ENCODE measurements at places on chromosomes 2 and 18.

- DNase-seq: no peak
Observed at GRCh38 chr2:60840880-60841279, 40.5 kb upstream of the REL start.

DNA sequence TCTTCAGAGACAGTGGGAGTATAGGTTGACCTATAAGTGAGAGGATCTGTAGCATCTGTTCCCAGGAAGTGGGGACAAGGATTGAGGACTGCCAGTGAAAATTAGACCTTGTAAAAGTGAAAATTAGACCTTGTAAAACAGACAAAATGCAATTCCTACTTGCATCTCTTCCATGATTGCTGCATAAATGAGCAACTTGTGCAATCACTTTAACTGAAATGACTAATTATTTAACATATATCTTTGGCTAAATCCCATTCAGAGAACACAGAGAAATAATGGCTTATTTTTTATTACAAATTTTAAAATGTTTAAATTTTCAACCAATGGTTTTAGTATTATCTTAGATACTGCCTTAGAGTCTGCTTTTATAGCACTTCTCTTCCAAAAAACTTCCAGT, 67.2 kb upstream of the NABP1 start:
- DNase-seq: no peak

GRCh38 chr2:75002007-75002406, 43.6 kb downstream of the POLE4 start:
- no peak for DNase-seq

DNA sequence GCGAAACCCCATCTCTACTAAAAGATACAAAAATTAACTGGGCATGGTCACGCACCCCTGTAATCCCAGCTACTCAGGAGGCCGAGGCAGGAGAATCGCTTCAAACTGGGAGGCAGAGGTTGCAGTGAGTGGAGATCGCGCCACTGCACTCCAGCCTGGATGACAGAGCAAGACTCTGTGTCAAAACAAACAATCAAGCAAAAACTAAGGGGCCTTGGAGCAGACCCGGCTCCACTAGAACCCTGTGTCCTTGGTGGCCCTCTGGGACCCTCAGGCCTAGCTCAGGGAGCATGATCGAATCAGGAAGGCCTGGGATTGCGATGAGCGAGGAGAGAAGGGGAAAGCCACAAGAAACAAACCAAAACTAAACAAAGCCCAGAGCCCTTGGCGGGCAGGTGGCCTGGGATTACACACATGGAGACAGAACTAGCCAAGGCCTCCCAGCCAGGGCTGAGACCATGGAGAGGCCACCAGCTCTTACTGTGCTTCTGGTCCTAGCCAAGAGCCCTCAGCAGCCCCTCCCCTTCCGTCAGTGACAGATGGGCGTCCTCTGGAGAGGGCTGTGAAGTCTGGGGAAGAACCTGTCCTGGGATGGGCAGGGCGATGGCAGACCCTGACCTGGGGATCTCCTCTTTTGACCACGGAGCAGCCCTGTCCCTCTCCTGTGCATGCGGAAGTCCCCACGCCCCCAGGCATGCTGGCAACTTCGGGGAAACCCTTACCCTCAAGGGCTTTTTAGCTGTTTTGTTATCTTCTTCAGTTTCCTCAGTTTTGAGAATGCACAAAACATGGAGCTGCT, 27.4 kb upstream of the CATIP start:
- no peak for DNase-seq

DNA sequence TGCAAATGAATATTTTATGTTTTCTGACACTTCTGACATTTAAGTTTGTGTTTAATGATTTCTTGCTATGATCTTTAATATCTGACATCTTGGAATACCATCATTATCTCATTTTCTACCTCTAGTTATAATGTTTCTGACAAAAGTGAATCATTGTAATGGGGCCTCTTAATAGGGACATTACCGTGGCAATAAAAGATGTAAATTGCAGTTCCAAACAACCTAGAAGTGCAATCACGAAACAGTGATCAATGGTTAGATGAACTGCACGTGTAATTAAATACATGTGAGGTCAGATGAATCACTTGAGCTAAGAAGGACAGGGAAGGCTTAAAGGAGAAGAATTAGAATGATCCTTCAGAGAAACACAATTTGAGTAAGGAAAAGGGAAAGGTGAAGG, 1078.3 kb downstream of the DPP10 start:
- no peak for DNase-seq

GRCh38 chr2:69181806-69182427, 168.9 kb downstream of the ANTXR1 start:
- no peak for DNase-seq

- DNase-seq: no peak
Observed at GRCh38 chr2:202574541-202574940, 60.2 kb upstream of the FAM117B start.

- DNase-seq: no peak
Observed at GRCh38 chr2:198116756-198117155, 312.4 kb downstream of the PLCL1 start.

DNA sequence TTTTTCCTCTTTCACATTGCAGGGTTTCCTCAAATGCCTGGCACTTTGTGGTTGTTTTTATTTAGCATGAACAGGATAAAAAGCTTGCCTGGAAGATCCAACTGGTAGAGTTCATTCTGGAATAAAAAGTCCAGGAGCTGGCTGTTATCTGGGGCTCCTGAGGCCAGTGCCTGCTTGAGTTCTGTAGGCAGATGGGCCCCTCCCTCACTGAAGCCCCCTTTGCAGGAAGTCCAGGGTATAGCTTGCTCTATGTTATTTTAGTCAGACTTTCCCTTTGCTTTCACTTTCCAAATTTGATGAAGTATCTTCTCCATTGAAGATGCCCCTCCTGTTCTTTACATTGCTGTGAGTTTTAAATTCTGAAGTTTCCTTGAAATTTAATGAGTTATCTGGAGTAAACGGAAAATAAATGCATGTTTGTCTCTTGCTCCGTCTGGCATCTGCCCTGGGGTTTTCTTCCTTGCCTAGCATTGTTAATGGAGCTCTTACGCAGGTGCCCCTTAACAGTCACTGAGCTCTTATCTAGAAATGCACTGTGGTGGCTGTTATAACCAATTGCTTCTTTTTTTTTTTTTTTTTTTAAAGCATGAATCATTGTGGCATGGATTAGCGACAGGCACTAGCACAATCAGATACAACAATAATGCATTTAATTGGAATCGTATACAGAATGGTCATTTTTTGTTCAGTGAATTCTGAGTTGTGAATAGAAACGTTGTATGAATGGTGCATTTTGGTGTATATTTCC, 27.0 kb upstream of the LPIN1 start:
- DNase-seq: no peak
